Upper lobe of left lung (tissue), 6 donors: ENCODE measurements at places on chromosomes 4 and X. TPM values are rescaled to one million over a fixed set of nuclear protein-coding genes. Genes with fewer than 3 reads are reported as not detected.

The AMTN gene
- total RNA-seq, result not detected

The NLGN4X gene
- 2.0 TPM for total RNA-seq

The PDZD4 gene
- total RNA-seq, result 8.9 TPM

The GABRB1 gene
- total RNA-seq, result not detected

The SLC39A8 gene
- 274 TPM for total RNA-seq

The STAP1 gene
- total RNA-seq, result 0.89 TPM

The ITIH6 gene
- total RNA-seq, result not detected

The PLAC1 gene
- total RNA-seq, result not detected

The EPHA5 gene
- not detected for total RNA-seq

The STATH gene
- total RNA-seq, result not detected

The USP17L26 gene
- total RNA-seq, result not detected

The CYTL1 gene
- total RNA-seq, result not detected

The PRKG2 gene
- total RNA-seq, result 4.0 TPM

The FHDC1 gene
- 25.4 TPM for total RNA-seq

The ITGB1BP2 gene
- 1.6 TPM for total RNA-seq

The F8A1 gene
- 9.3 TPM for total RNA-seq
